Prostate gland (tissue), 2 donors: ENCODE measurements at places on chromosomes 2 and 18. TPM values are rescaled to one million over a fixed set of nuclear protein-coding genes. Genes with fewer than 3 reads are reported as not detected.

Gene SERPINB10
- total RNA-seq: 0.55 TPM

Gene EVX2
- total RNA-seq: 1.6 TPM

Gene FOXD4L1
- not detected for total RNA-seq

Gene FZD7
- 26.1 TPM for total RNA-seq

GRCh38 chr2:16025211-16025875, 85.0 kb downstream of the MYCN start:
- H3K4me1 ChIP-seq: no peaks in the 10 kb centered on the region
- no peaks in the 10 kb centered on the region for H3K27me3 ChIP-seq
- H3K36me3 ChIP-seq: no peaks in the 10 kb centered on the region
- no peak overlapping the region for H3K27ac ChIP-seq
- H3K4me3 ChIP-seq: no peak overlapping the region
- no peak for DNase-seq

GRCh38 chr18:55287149-55287806, 300.7 kb downstream of the TCF4 start:
- DNase-seq: no peak
- H3K27me3 ChIP-seq: no peaks in the 10 kb centered on the region
- H3K27ac ChIP-seq: no peak overlapping the region
- no peaks in the 10 kb centered on the region for H3K36me3 ChIP-seq
- H3K4me3 ChIP-seq: no peak overlapping the region
